HS-5 (cell line): ENCODE measurements at places on chromosomes 16 and 17.

GRCh38 chr17:28792877-28793661 lies 49.3 kb downstream of the TRAF4 start:
- no peak for DNase-seq

DNA sequence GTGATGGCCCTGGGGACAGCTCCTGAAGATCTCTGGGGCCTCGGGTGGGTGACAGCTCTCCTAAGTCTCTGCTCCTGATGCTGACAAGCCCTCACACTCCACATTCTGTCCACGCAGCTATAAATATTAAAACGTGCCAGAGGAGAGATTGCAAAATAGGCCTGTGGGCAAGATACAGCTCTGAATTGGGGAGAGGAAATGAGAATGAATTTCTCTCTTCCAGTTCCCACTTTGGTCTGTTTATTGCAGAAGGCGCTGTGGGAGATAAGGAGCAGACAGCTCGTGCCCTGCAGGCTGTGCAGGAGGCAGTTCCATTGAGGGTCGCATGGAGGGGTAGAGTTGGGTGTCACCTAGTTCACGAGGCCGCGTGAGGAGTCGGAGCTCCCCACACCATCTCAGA lies 87.5 kb upstream of the SDK2 start:
- DNase-seq = no peak

DNA sequence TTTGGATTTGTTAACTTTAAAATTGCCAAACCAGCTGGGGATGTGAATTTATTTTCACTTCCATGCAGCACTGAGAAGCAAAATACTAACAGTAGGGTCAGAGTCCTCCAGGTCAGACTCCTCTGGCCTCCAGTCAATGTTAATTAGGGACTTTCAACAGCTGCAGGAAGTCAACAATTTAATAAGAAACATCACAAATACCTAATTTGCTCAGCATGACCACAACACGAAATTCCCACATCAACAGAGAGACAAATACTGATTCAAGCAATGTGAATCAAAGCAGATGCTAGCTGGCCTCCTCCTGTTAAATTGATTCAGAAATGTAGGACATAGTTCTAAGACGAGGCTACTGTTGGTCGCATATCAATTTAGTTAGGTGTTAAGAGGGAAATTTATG lies 111.7 kb downstream of the ABCA8 start:
- DNase-seq = no peak

GRCh38 chr16:21075252-21075651 lies 75.4 kb downstream of the DNAH3 start:
- no peak for DNase-seq

- no peak for DNase-seq
Measured at GRCh38 chr16:11679250-11679649, 11.0 kb downstream of the SNN start.

- DNase-seq = no peak
Measured at GRCh38 chr17:39193346-39193745, 4.1 kb downstream of the CACNB1 start.

DNA sequence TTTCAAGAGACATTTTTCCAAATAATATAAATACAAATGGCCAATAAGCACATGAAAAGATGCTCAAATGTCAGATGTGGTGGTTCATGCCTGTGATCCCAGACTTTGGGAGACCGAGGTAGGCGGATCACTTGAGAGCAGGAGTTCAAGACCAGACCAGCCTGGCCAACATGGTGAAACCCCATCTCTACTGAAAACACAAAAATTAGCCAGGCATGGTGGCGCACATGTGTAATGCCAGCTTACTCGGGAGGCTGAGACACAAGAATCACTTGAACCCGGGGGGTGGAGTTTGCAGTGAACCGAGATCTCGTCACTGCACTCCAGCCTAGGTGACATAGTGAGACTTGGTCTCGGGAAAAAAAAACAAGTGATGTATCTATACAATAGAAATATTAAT lies 2.9 kb upstream of the GALK1 start:
- DNase-seq = no peak

DNA sequence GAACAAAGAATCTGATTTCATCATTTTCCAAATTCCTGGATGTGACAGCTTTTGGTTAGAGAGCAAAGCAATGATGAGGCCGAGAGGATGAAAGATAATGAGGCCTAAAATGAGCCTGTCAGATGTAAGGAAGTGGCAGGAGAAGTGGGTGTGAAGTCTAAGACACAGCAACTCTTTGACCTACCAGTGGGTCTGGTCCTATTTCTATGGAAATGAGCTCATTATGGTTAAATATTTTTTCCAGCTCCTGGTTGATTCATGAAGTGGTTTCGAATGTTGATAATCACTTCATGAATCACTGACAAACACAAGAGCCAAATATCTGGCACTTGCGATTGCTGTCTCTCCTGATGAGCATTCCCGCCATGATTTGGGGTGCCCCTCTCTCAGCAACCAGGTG lies 273.3 kb upstream of the CDH5 start:
- no peak for DNase-seq

- no peak for DNase-seq
Measured at GRCh38 chr16:84449156-84450140, 55.0 kb downstream of the MEAK7 start.

GRCh38 chr17:14303343-14304221 lies 2.7 kb downstream of the HS3ST3B1 start:
- DNase-seq = no peak

- DNase-seq = no peak
Measured at GRCh38 chr17:17021194-17021863, 20.9 kb upstream of the MPRIP start.

DNA sequence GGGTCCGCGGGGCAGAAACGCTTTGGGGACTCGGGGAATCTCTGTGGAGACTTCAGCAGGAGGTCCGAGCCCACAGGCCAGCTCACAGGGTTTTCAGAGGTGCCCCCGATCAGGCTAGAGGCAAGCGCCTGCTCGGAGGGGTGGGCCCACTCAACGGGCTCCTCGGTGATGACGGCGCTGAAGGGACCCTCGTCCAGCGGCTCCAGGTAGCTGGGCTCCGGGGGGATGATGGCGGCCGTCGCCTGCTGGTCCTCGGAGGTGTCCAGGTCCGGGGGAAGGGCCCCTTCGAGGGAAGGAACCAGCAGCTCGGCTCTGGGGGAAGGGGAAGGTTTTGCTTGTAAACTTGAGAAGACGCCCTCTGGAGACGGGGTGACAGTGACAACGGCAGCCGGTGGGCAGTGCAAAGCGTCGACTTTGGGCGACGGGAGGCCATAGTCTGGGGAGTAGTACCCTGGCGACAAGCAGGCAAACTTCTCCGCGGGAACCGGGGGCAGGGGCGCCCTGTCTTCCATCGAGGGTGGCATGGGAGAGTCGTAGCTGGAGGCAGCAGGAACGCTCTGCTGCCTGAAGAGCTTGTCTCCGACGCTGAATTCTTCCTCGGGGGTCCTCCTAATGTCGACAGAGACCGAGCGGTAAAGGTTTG lies 63.2 kb downstream of the ZNF778 start:
- DNase-seq = no peak

DNA sequence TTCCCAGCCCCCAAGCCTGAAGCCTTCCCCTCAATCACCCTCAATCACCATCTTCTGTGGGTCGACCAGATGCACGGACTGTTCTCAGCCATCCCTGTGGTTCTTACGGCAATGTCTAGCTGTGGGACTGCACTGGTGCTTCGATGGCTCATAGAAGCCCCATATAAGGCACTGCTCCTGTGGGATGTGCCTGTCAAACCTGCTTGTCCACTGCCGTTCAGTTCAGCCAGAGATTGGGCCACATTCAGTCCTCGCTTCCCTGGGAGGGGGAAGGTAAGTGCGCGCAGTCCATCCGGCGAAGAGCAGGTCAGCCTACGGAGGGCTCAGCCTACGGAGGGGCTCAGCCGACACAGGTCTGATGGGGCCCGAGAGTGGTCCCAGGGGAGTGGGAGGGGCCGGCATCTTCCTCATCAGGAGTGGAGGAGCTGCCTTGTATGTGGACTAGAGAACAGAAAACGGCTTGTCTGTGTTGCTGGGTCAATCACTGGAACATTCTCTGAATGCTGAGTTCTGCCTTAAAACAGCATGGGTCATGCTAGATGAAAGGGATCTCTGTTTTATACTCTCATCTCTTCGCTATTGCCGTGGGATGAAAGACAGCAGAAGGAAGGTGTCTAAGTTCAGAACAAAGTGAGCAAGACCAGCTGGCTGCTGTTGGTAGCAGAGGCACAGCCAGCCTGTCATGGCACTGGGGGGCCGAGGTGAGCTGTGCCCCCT lies at the start of gene CARD14:
Gene CARD14 (plus strand): TSS at position 247 of the 717 bp plus-strand sequence. CDS start 11,409 bp downstream, outside the sequence.
- no peak for DNase-seq

GRCh38 chr16:83517398-83517797 lies 290.4 kb upstream of the HSBP1 start:
- no peak for DNase-seq

GRCh38 chr17:36197387-36197703 lies 787 bp upstream of the CCL3L1 start:
- no peak for DNase-seq

- DNase-seq = no peak
Measured at GRCh38 chr17:27494192-27495091, 38.2 kb downstream of the KSR1 start.

GRCh38 chr16:73199214-73199613 lies 151.3 kb upstream of the ZFHX3 start:
- DNase-seq = no peak

DNA sequence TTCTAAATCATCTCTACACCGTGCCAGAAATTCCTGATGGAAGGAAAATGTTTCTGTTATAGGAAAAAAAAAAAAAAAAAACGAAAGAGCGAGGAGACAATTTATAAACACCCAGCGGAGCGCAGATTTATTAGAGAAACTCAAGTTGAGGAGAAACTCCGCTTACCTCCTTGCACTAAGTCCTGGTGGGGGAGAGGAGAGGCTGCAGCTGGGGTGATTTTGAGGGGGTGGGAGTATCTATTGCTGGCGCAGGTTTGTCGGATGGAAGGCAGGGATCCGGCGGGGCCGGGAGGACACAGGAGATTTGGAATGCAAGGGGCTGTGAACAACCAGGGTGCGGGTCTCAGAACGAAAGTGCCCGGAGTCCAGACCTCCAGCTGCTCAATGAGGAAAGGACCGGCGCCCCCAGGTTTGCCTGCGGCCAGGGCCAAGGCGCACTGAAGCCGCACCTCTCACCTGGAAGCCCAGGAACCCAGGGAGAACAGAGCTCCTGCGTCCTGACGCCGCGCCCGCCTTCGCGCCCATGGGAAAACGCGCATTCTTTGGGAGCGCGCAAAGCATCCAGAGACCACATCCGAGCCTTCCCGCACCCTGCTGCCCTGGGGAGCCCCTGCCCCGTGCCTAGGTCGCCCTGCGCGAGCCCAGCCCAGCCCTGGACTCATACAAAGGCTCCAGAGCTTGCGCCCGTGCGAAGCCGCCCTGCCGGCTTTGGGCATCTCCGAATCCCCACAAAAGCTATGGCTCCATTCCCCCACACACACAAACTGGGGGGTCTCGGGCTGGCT lies 2.6 kb upstream of the HOXB8 start:
- DNase-seq = no peak

- DNase-seq = no peak
Measured at GRCh38 chr17:59848778-59849177, 44.0 kb downstream of the TUBD1 start.

GRCh38 chr16:19130852-19131824 lies 17.4 kb downstream of the ITPRIPL2 start:
- no peak for DNase-seq

DNA sequence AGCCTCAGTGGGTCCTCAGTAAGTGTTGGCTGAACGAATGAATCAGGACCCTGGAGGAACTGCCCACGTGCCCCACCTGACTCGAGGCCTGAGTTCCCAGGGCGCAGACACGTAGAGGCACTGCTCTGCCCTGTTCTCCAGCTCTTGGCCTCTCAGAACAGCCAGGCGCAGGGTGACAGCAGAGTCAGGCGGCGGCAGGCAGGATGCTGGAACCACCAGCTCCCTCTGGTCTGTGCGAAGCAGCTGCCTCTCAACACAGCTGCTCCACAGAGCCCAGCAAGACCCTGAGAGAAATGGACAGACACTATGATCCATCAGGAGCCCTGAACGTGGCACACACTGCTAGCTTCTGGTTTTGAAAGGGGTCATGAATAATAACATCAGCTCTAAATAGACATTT lies 53.1 kb upstream of the BCO1 start:
- no peak for DNase-seq

- no peak for DNase-seq
Measured at GRCh38 chr16:3580251-3580651, 3.0 kb upstream of the NLRC3 start.

DNA sequence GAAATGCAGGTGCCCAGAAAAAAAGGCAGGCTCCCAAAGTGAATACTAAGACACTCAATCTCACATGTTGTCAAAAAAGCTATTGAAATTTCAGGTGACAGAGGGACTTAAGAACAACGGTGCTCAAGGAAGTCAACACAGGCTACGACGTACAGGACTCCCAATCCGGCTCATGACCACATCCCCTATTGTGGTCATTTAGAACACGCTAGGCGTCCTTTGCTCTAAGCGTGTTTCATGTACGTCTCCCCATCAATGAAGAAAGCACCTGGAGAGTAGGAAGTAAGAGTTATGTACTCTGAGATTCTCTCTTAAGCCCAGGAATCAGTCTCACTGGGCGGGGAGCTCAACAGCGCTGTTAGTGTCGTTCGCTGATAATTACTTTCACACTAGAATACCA lies 94.1 kb downstream of the MRM3 start:
- DNase-seq = no peak

DNA sequence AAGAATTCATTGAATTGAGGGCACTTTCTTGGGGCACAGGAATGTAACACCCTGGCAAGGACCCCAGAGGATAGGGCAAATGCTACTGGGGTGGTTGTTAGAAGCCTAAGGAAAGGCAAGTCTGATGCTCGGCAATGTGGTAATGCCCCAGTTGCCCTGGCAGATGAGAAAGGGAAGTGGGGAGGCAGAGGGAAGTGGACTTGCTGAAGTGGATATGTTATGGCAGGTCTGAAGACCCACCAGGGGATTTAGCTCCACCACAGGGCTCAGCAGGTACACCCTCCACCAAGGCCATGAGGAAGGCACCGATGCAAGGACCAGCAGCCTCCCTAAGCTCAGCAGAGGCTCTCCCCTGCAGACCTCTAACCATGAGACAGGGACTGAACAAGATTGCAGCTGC lies 184.8 kb downstream of the IRX5 start:
- DNase-seq = no peak
